ENCODE measurements at places on chromosomes 12 and 14.

GRCh38 chr12:122079033-122079531, 526 bp downstream of the MLXIP start:
- DNase-seq, result no peak

- no peak for DNase-seq
Observed at GRCh38 chr14:97315790-97316189, 518.6 kb downstream of the VRK1 start.

- DNase-seq, result no peak
Observed at GRCh38 chr12:55663391-55663790, 26.7 kb downstream of the OR10P1 start.

DNA sequence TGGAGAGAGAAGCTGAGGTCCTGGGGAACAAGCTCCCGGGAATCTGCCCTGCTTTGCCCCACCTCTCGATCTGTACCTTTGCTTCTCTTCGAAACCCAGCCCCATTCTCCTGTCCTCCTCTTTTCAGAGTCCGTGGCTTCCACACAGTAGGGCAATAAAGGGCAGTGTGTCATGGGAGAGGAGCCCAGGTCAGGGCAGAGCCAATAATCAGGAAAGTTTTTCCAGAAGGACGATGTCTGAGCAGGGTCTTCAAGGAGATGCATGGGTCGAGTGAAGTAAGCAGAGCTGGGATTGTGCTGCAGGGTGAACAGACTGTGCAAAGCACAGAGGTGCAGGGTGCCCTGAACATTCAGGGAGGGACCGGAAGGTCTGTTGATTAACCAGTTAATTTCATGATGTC, 22.1 kb upstream of the SERPINA4 start:
- DNase-seq, result no peak

- no peak for DNase-seq
Observed at GRCh38 chr12:103997286-103997900, 31.7 kb downstream of the TDG start.

DNA sequence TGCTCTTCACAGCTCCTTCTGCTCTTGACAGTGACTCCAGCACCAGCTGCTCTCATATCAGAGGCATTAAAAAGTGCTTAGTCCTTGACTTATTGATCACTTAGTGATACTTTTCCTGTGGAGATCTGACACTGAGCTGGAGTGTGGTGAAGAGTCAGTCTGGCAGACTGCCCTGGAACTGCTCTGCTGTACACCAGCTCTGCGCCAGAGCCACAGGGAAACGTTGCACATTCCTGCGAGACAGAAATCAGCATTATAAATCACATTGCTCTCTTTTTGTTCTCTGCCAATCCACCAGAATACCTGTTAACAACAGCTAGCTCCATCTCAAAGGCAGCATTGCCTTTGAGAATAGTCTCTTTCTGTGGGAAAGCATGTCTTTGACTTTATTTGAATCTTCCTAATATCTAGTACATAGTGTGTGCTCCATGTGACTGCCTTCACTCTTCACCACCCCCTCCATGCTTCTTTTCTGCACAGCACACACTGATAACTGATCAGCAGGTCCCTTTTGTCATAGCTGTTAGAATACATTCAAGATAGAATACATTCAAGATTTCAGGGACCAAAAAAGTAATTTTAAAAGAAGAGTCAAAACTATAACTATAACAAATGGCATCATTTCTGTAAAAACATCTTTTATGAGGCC, 48.2 kb upstream of the VSX2 start:
- no peak for DNase-seq

DNA sequence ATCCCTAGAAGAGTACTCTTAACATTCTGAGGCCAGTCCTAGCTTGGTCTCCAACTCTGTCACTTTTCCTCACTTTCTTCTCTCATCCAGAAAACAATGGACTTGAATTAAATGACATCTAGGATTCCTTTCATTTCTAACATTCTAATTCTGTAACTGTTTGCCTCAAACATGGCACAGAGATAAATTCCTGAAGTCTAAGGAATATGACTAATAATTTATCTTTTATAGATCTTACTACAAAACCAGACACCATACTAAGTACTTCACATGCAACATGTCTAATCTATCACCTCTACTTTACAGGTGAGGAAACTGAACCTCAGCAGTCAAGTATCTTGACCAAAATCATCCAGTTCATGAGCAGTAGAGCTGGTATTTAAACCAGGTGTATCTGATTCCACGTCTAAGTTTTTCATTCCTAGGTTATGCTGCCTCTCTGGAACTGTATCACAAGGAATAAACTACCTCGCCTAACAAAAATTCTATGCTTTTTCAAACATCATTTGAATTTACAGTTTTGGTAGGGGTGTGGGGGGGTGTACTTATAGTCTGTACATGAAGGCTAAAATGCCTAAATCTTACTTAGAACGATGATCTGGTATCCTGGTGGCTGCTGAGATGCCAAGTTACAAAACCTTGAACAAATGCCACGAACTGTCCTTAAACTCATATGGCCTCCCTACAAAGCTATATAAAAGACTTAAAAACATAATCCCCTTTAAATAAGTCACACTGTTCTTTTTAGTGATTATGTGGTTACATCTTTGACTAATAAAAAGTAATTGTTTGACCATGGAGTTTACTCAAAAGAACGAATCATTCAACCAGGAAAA, 41.6 kb downstream of the ATXN2 start:
- DNase-seq, result no peak

DNA sequence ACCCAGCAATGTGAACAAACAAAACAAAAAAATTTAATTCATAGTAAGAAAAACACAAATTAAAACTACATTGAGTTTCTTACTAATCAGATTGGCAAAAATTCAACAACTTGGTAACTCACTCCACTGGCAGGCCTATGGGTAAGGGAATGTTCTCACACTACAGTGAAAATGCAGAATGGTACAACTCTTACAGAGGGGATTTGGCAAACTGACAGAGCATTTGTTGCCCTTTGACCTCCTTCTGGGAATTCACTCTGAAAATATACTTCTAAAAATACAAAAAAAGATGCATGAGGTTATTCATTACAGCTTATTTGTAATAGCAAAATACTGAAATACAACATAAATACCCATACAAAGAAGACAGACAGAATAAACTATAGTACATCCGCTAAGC, 32.8 kb downstream of the ABCD2 start:
- DNase-seq, result no peak

- DNase-seq, result no peak
Observed at GRCh38 chr12:51025338-51025835, 797 bp downstream of the SLC11A2 start.

GRCh38 chr14:99781091-99781490, 12.1 kb upstream of the EML1 start:
- no peak for DNase-seq

DNA sequence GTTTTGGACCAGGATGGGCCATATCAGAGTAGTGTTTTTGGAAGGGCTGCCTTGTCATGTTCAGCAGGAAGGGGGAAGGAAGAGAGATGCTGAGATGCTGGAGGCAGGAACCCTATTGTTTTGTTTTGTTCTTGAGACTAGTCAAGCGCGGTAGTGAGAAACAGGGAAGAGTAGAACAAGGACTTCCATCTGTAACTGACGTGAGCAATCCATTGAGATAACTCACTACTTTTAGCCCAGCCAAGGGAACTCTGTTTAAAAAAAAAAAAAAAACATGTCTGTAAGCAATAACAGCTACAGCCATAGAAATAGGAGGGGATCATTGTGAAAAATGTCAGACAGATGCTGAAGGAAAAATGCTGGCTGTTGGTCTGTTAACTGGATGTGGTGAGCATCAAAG, 34.0 kb downstream of the CD9 start:
- no peak for DNase-seq

DNA sequence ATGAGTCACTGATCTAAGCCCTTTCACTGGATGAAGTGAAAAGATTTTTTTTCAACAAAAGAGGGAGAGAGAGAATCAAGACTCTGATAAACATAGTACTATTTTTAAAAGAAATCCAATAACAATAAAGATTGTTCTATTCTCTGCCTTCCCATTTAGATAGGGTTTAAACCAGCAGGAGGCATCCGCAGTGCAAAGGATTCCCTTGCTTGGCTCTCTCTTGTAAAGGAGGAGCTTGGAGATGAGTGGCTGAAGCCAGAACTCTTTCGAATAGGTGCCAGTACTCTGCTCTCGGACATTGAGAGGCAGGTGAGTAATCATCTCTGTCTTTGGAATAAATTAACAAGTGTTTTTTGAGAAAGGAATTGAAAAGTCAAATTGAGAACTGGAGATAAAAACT, 124.9 kb downstream of the DERA start:
- no peak for DNase-seq

DNA sequence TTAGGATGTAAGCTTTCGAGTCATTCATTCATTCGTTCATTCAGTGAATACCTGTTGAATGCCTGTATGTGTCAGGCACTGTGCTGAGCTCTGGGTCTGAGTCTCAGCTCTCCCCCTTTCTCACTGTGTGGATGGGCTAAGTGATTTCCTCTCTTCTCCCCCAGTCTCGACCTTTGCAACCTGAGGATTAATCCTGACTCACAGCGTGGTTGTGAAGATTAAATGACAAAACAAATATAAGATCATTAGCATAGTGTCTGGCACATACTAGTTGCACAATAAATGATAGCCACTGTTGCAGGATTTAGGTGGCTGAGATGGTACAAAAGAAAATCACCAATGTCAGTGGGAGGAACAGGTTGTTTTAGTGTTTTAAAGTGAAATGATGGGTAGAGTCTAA, 136.7 kb downstream of the GPR135 start:
- DNase-seq, result no peak

GRCh38 chr14:99137913-99138571, 134.0 kb downstream of the BCL11B start:
- DNase-seq, result peak; percentile 29

DNA sequence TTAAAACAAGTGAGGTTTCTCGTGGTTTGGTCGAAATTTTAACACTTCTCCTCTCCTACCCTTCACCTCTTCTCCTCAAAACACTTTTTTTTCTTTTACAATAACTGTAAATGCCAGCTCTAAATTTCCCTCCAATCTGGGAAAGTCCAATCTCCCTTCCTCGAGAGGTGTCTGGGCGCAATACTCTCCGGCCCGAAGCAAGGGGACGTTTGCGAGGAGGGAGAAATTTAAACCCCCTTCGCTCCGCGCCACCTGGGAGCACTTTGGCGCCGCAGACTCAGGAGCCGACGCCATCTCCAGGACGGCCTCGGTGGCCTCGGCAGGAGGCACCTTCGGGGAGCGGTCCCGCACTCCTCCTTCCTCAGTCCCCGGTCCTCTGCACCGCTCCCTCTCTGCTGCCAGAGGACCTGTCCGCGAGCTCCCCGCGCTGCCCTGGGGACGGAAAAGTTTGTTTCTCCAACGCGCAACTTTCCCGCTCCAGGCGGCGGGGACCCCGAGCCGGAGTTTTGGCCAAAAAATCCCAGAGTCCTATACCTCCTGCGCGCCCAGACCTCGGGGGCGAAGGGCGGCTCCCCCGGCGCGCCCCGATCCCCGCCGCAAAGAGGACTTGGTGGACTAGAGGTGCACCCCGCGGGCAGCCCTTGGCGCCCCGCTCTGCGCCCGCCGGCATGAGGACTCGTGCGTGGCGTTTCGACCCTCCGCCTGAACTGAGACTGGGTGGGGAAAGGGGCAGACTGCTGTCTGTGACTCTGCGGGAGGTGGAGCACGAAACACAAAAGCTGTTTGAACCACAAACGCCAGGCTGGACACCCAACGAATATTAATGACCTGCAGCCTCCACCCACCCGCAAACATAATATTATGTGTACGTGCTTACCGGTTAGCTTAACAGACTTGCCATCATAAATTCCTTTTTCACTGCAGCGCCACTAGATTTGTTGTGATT, 95.2 kb upstream of the HMGA2 start:
- DNase-seq, result no peak

- no peak for DNase-seq
Observed at GRCh38 chr14:54572316-54572715, 5.4 kb downstream of the SAMD4A start.

GRCh38 chr12:104632724-104633201, 176.0 kb downstream of the CHST11 start:
- DNase-seq, result no peak

- DNase-seq, result no peak
Observed at GRCh38 chr14:61621444-61621843, 73.9 kb upstream of the HIF1A start.

- DNase-seq, result no peak
Observed at GRCh38 chr12:94031763-94032162, 116.6 kb upstream of the PLXNC1 start.

DNA sequence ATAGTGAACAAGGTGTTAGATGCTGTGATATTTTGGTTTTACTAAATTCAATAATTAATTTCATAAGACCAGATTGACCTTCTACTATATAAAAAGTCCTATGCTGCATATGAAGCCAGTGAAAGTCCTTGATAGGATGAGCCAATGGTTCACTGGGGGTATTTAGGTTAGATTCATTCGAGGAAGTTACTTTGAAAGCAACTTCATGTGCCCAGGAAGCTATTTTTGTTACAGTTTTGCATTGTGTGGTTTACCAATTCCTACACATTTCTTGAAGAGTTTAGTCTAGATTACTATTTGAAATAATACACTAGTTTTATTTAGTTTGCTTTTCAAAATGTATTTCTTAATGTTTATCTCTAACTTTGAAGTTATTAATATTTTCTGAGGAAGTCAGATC, 58.5 kb upstream of the RMST start:
- DNase-seq, result no peak

DNA sequence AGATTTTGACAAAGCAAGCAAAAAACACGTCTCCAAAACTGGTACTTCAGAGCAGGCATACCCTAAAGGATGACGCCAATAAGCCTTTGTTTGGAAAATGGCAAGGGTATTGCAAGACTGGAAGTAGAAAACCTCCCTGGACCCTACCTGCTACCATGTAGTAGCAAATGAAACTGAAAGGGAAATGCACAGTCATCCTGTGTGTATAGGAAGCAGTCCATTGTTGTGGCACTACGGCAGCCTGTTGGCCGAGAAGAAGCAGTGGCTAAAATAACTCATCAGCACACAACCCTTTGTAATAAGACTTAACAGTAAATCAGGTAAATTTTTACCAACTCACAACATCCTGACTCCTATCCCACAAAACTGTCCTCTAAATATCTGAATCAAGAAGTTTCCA, 386.4 kb downstream of the RGS6 start:
- DNase-seq, result no peak

GRCh38 chr12:112116232-112117060, 7.9 kb upstream of the NAA25 start:
- DNase-seq, result no peak

GRCh38 chr12:25699454-25699853, 146.4 kb upstream of the LMNTD1 start:
- DNase-seq, result no peak

- DNase-seq, result no peak
Observed at GRCh38 chr14:51073731-51074130, 21.2 kb downstream of the TRIM9 start.

DNA sequence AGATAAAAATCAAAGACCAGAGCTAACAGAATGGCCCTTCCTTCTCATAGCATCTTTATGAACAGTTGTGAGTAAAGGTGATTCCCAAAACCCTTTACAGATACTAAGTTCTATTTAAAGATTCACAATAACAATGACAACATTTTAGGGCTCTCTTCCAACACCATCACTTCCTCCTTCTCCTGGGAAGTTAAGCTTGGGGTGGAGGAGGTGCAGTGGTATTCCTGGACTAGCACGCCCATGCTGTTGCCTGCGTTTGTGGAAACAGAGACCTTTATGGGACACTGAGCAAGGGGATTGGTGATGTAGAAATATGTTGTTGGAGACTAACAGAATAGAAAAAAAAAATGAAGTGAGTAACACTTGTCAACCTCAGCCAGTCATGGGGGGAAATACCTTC, 22.5 kb downstream of the SYNE2 start:
- DNase-seq, result no peak

Measured in T-helper 2 cell (primary cell).